ENCODE measurements at places on chromosomes 1 and 21.

GRCh38 chr1:32746130-32746529 lies 43.6 kb upstream of the SYNC start:
- DNase-seq, result no peak

DNA sequence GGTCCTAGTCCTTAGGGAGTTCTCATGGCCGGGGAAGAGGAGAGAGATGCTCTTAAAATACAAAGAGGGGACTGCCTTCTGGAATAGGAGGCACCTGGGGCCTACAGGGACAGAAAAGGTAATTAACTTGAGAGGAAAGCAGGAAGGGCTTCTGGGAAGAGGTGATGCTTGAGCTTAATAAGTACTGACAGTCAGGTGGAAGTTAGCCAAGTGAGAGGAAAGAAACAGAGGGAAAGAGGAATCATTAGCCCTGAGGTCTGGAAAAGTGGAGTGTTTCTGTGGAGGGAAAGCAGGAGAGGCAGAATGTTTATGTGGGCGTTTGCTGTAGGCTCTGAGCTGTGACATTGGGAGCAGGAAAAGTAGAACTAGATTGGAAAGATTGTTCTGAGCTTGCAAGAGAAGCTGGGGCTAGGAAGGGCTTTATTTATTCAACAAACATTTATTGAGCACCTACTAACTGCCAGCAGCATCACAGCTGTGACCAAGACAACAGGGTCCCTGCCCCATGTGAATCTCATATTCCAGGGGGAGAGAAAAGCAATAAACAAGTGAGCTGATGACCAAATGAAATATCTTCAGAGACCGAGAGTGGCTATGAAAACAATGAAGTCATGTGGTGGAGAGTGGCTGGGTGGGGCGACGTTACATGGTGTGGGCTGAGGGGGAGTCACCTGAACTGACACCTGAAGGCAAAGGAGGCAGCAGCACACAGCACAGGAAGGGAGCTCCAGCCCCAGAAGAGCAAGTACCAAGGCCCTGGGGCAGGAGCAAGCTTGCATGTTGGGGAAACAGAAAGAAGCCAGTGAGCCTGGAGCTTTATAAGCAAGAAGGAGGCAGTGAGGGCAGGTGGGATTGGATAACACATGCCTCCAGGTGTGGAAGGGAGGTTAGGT lies 4.4 kb upstream of the FNDC5 start:
- DNase-seq, result no peak

- DNase-seq, result no peak
These were observed 16.6 kb downstream of the SERINC2 start for GRCh38 chr1:31429583-31429982.

- DNase-seq, result peak; percentile 69
These were observed 911 bp downstream of the LMO4 start for GRCh38 chr1:87329526-87330056.

GRCh38 chr1:109249654-109250401 lies 489 bp downstream of the CELSR2 start:
- DNase-seq, result no peak

DNA sequence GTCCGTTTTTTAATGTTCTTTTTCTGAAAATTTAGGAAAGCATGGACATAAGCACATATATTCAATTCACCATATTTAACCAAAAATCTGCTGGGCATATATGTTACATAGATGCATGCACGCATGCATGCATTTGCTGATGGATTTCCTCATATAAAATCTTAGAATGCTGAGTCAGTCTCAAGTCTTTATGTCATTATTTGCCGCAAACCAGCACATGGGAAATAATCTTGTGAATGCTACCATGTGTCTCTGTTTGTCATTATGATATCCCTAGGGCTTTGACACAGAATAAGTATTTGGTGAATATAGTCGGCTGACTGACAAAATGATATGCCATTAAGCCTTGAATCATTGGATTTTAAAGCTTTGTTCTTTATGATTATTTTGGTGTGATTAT lies 776.5 kb downstream of the KCNT2 start:
- no peak for DNase-seq

GRCh38 chr21:41141031-41141457 lies 26.9 kb upstream of the BACE2 start:
- no peak for DNase-seq

GRCh38 chr1:58717979-58718378 lies 18.1 kb upstream of the MYSM1 start:
- peak; percentile 65 for DNase-seq
